Cardiac ventricle fibroblast (primary cell): ENCODE measurements at places on chromosomes 2 and 18. TPM values are rescaled to one million over a fixed set of nuclear protein-coding genes. Genes with fewer than 3 reads are reported as not detected.

SKOR2 gene
- not detected in 2 replicates for total RNA-seq

PIEZO2 gene
- total RNA-seq = 1.2 and 2.1 TPM in 2 replicates

AGXT gene
- not detected in 2 replicates for total RNA-seq

GAD1 gene
- not detected in 2 replicates for total RNA-seq

GPR39 gene
- 0.06 and 0.34 TPM in 2 replicates for total RNA-seq

ACSL3 gene
- total RNA-seq = 31.5 and 53.4 TPM in 2 replicates

GTF2A1L gene
- 0.24 and 1.7 TPM in 2 replicates for total RNA-seq

SLC9A4 gene
- total RNA-seq = not detected in 2 replicates

MSTN gene
- 0.20 TPM in 1 of 2 replicates, not detected in the other for total RNA-seq

PRSS56 gene
- not detected in 2 replicates for total RNA-seq

SCN7A gene
- 0.06 TPM in 1 of 2 replicates, not detected in the other for total RNA-seq

UGT1A7 gene
- not detected in 2 replicates for total RNA-seq

TTN gene
- total RNA-seq = 0.05 and 0.06 TPM in 2 replicates

TMEM87B gene
- 22.2 and 23.1 TPM in 2 replicates for total RNA-seq

RPL37A gene
- total RNA-seq = 1,505 and 1,930 TPM in 2 replicates

IL36B gene
- total RNA-seq = not detected in 2 replicates

SH2D6 gene
- total RNA-seq = not detected in 2 replicates

KYNU gene
- 0.25 and 2.5 TPM in 2 replicates for total RNA-seq

GLB1L gene
- 7.0 and 12.2 TPM in 2 replicates for total RNA-seq

MPP4 gene
- total RNA-seq = 0.62 and 1.0 TPM in 2 replicates

TTR gene
- total RNA-seq = not detected in 2 replicates

EXOC6B gene
- total RNA-seq = 22.3 and 41.5 TPM in 2 replicates

TBC1D8 gene
- total RNA-seq = 12.6 and 16.9 TPM in 2 replicates

COL3A1 gene
- 10,648 and 10,756 TPM in 2 replicates for total RNA-seq

REG3A gene
- total RNA-seq = not detected in 2 replicates

MAPK4 gene
- total RNA-seq = 0.10 TPM in 1 of 2 replicates, not detected in the other

INHBB gene
- total RNA-seq = 2.1 and 2.4 TPM in 2 replicates

SH3RF3 gene
- total RNA-seq = 5.4 and 5.6 TPM in 2 replicates

PTPRN gene
- 1.6 and 4.1 TPM in 2 replicates for total RNA-seq

SLC4A3 gene
- total RNA-seq = 8.8 and 9.4 TPM in 2 replicates

PSD4 gene
- total RNA-seq = 0.69 and 1.4 TPM in 2 replicates

ABHD1 gene
- total RNA-seq = 0.06 TPM in 1 of 2 replicates, not detected in the other

PAX3 gene
- 0.39 and 0.69 TPM in 2 replicates for total RNA-seq

WDFY1 gene
- 38.7 and 50.6 TPM in 2 replicates for total RNA-seq

LIMS3 gene
- total RNA-seq = 7.2 and 7.3 TPM in 2 replicates

GLI2 gene
- total RNA-seq = 4.6 and 5.2 TPM in 2 replicates

AP1S3 gene
- total RNA-seq = 0.39 and 1.3 TPM in 2 replicates

EML4 gene
- 17.5 and 21.0 TPM in 2 replicates for total RNA-seq

HOXD1 gene
- not detected in 2 replicates for total RNA-seq

ATF2 gene
- 35.4 and 36.4 TPM in 2 replicates for total RNA-seq

SPP2 gene
- total RNA-seq = not detected in 2 replicates

LIMS2 gene
- total RNA-seq = 0.34 and 1.1 TPM in 2 replicates

SKA1 gene
- total RNA-seq = 0.62 and 3.4 TPM in 2 replicates
